ENCODE measurements at places on chromosomes 2 and 18.

DNA sequence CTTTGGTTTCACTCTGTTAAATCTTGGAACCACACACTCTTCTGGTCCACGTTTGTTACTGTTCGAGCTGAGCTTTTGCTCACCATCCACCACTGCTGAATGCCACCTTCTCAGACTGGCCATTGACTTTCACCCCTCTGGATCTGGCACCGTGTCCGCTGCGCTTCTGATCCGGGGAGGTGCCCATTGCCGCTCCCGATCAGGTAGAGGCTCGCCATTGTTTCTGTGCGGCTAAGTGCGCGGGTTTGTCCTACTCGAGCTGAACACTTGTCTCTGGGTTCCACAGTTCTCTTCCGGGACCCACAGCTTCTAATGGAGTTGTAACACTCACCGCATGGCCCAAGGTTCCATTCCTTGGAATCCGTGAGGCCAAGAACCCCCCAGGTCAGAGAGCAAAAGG, 72.8 kb downstream of the LCLAT1 start:
- DNase-seq = no peak

DNA sequence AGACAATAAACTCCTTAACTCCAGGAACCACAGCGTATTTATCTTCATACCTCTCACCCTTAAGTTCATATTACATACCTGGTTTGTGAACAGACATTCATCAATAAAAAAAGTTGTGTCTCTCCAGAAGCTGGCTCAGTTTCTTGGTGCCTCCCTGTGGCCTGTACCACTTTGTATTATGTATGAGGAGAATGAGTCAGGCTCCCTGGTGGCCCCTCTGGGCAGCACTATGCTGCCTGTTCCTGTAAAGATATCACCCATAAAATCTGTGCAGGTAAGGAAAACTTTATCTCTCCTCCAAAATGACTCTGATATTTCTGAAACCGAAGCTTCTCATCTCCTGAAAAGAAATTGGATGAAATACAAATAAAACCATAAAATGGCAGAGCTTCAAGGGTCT, 198.4 kb upstream of the NT5C1B start:
- no peak for DNase-seq

- no peak for DNase-seq
These were observed 26.9 kb upstream of the GPR75 start for GRCh38 chr2:53886406-53887280.

DNA sequence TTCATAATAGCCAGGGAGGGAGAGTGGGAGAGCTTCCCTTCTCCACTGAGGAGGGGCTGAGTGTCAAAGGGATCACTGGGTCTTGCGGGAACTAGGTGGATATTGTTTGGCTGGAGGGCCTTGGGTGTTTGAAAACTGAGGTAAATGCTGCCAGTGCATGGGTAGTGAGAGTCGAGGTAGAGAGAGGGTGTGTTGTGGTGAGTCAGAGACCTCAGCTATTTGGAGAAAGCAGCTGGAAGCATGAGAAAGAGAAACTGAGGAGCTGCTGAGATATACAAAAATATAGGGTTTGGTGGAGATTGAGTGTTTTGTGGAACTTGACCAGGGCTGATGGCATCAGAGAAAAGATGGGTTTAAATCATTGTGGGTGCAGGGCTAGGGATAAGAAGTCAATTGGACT, 127.0 kb upstream of the CCDC195 start:
- DNase-seq = no peak

DNA sequence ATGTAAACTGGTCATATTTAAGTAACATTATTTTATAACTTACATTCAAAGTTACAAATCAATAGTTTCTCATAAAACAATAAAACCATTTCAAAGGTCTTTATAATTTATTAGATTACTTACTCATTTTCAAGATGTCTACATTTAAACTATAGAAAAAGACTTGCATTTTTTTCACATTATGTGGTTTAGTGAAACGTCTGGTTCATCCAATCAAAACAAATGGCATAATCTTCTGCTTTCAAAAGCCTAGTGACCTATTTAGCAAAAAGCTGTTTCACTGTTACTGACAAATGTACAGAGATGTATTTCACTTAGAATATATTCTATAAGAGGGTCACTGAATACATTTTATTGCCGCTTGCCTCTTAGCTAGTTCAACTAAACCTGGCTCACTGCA, 49.3 kb upstream of the MCM6 start:
- DNase-seq = no peak

DNA sequence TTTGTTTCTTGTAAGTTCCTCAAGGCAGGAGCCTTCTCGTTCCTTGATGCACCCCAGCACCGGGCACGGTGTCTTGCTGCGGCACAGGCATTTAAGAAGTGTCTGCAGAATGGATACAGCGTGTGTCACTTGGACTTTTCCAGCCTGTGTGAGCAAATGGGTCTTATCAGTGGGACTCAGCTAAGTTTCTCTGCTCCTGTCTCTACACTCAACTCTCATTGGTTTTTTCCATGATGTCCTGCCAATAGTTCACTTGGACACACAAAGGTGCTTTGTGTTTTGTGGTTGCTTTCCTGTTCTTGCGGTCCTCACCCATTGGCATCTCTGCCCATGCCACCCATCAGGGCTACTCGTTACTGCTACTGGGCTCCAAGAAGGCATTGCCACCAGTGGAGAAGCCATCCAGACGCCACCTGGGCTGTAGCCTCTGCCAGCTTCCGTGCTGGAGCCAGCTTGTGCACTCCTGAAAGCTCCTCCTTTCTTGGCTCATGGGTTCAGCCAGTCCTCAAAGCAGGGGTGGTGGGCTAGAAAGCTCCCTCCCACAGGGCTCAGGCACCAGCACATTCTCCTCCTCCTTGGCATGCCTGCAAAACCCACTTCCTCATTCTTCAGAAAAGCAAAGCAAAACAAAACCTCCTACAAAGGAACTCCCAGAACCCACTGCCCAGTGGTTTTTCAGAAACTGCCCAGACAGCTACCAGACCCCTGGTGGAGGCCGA, 41.4 kb downstream of the IL1R2 start:
- peak; percentile 81 for DNase-seq

DNA sequence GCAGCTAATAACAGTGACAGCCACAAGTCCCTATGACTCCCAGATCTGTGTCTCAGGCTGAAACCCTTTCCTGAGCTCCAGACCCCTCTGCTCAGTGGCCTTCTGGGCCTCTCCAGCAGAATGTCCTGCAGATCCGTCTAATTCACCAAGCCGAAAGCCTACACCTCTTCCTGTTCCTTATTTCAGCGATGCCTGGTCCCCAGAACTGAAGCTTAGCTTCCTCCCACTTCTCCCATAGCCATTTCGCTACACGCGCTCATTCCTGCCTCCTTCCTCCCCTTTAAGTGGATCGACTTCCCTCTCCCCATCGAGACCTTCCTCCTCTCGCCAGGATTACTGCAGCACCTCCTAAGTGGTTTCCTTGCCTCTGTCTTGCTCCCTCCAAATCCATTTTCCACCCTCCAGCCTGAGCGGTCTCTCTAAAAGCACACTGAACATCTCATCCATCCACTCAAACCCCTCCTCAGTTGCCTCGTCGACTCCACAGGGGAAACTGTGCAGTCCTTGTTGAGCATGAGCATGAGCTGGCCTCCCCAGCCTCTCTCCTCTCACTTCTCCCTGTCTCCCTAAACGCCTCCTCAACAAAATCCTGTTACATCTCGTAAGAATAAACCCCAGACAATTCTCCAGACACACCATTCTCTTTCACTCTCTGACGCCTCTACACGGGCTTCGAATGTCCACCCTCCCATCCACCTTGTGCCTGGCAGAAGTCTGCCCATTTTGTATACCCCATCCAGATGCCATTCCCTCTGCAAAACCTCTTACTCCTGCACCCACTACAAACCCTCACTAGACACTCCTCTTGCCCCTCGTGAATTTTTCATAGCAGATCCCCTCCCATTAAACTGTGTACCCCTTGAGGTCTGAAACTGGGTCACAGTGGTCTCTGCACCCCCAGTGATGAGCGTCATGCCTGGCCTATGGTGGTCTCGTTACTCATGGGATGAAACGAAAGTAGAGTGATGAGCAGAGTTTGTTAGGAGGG, 232.6 kb downstream of the ATAD2B start:
- no peak for DNase-seq

- no peak for DNase-seq
These were observed 6.6 kb downstream of the TMEM18 start for GRCh38 chr2:670637-671036.

GRCh38 chr2:2763351-2764000, 432.4 kb upstream of the MYT1L start:
- no peak for DNase-seq

DNA sequence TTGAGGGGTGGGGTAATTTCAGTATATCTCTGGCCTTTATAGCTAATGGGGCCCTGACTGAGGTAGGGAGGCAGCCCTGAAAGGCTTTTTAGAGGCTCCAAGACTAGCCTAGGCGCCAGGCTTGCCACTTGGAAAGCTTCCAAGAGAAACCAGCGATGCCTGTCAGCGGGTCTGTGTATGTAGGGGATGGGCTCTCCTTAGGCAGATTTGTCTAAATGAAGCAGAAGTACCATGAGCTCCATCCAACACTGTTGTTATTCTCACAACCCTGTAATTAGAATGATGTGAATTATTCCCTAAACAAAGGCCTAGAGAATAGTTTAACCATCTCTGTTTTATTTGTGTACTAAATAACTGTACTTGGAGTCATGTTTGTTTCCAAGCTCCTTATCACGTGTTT, 138.1 kb downstream of the B3GNT2 start:
- no peak for DNase-seq

DNA sequence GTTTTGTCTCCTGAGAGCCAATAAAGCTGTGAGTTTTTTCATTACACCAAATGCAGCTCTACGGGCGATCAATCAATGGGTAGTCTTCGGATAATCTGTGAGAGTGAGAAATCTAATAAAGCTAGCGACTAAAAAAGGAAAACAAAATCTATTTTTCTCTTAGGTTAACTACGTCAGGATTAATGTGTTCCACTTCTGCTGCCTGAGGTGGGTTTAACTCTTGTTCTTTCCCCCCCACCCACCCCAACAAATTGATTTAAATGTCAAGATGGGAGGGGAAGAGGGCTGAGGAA, 63.0 kb upstream of the PSMD14 start:
- no peak for DNase-seq

GRCh38 chr18:58996131-58996641, 131.5 kb downstream of the ZNF532 start:
- DNase-seq = no peak

- no peak for DNase-seq
These were observed 136.2 kb downstream of the CERS6 start for GRCh38 chr2:168592181-168592831.

DNA sequence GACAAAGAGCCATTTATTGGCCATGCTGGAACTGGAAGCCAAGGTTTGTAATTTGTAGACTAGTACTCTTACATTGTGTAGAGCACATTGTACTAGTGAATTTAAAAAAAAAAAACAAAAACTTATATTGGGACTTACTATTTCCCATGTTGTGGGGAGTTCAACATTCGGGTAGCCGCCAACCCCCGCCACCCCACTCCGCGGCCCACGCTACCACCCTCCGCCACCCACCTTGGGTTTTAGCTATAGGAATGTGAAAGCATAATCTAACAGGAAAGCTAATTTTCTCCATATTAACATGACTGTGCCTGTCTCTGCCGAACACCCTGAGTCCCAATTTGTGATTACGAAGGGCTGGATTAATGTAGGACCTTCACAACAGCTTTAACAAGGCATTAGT, 275.8 kb downstream of the FIGN start:
- no peak for DNase-seq

DNA sequence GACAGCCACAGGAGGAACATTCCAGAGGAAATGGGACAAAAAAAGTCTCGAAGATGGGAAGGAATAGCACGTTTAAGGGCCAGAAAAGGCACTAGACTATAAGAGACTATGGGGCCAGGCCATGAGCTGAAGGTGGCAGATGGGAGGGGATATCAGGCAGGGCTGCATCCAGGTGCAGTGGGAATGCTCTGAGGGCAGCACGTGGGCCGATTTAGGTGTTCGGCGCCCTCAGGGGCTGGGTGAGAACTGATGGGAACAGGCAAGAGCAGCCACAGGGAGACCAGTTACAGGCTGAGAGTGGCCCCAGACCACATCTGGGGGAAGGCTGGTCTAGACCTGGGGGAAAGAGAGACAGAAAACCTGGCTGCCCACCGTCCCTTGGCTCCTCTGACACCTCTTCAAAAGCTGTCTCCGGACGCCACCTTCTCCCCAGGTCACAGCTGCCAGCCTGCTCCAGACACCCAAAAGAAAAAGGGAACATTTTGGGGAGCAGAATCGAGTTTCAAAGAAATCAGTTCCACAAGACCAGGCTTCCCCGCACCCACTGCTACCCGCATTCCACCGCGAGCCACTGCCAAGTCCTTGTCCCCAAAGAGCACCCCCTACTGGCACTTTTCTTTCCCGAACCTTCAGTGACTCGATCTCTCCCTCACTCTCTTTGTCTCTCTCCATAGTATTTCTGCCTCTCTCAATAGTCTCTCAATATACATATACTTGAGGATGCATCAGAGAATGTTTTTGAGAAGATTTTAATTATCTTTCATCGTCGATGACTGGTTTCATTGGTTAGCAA, 190.1 kb upstream of the AGAP1 start:
- DNase-seq = no peak

DNA sequence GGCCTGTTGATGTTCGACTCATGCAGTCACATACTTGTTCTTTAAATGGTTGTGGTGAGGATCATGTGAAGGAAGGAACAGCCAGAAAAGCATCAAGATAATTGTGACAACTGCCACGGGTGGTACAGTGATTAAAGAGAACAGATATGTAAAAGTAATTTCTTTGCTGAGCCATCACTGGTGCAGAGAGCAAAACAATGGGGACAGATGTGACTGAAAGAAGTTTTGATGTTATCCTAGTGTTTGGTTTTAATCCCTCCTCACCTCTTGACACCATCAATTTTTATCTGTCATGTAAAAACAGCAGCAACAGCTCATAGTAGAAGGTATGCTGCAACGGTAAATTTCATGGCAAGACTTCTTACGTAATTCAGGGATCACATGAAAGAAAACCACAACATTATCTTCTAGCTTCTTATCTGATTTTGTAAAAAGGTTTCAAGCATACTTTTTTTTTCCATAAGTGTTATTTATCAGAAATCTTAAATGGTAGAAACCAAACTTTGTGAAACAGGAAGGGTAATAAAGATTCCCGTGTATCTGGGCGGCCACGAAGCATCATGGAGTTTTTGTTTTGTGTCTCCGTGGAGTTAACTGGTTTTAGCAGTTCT, 65.2 kb downstream of the PLCL1 start:
- DNase-seq = no peak

DNA sequence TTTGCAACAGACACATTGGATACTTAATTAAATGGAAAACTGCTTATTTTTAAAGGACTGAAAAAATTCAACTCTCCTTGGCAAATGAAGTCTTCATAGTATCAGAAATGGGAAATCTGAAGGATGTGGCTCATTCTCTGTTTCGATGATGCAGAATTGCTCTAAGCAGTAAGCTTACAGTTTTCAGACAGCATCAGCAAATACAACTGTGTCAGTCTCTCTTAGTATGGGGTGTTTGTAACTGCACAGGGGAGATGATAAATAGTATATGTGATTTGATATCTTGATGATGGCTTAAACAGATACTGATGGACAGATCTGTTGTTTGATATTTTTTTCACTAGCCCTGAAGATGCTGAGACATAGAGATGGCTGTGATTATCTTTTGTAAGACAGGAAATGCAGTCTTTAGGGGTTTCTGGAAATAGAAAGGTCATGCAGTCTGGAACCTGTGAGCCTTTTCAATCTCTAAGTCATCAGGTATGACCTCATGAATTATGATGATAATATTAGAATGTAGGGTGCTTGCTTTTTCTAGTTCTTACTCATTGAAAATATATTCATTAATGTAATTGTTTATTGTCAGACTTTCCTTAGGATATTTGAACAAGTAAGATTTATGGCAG, 84.2 kb downstream of the SLC4A10 start:
- no peak for DNase-seq

- DNase-seq = no peak
These were observed 23.5 kb downstream of the MARCHF4 start for GRCh38 chr2:216348756-216349308.

GRCh38 chr2:99648178-99648844, 158.5 kb upstream of the REV1 start:
- no peak for DNase-seq
